Prostate gland (tissue), 2 donors: ENCODE measurements at places on chromosomes 1 and 21. TPM values are rescaled to one million over a fixed set of nuclear protein-coding genes. Genes with fewer than 3 reads are reported as not detected.
A peak's percentile ranks its signal among the peaks of the same experiment; 100 is the strongest.

Gene ALPL
- 6.3 TPM for total RNA-seq

Gene OR2L3
- not detected for total RNA-seq

Gene IL20
- total RNA-seq = not detected

Gene SLC2A5
- total RNA-seq = 55.0 TPM

Gene FMO5
- total RNA-seq = 9.1 TPM

Gene ANGPTL1
- 18.9 TPM for total RNA-seq

Gene LRRN2
- 0.55 TPM for total RNA-seq

Gene ZSWIM5
- 7.2 TPM for total RNA-seq

Gene ZNF684
- 7.0 TPM for total RNA-seq

Gene MROH7
- total RNA-seq = 18.0 TPM

Gene AKR7A3
- total RNA-seq = 6.7 TPM

GRCh38 chr1:67789551-67789950, 43.7 kb downstream of the GNG12 start:
- no peaks in the 10 kb centered on the region for H3K36me3 ChIP-seq
- no peaks in the 10 kb centered on the region for H3K27me3 ChIP-seq
- H3K4me1 ChIP-seq = no peaks in the 10 kb centered on the region

GRCh38 chr1:212367474-212368072, 47.1 kb downstream of the PACC1 start:
- no peak overlapping the region for H3K27ac ChIP-seq
- no peak for DNase-seq
- H3K4me3 ChIP-seq = no peak overlapping the region
- no peaks in the 10 kb centered on the region for H3K27me3 ChIP-seq

GRCh38 chr1:66676613-66677298, 75.5 kb upstream of the DYNLT5 start:
- H3K4me3 ChIP-seq = no peak overlapping the region
- H3K4me1 ChIP-seq = no peaks in the 10 kb centered on the region
- H3K27me3 ChIP-seq = no peaks in the 10 kb centered on the region

GRCh38 chr1:47545912-47546483, 108.2 kb downstream of the FOXD2 start:
- DNase-seq = no peak
- H3K27ac ChIP-seq = no peak overlapping the region
- no peaks in the 10 kb centered on the region for H3K36me3 ChIP-seq
- peaks cover 5% of the 10 kb centered on the region for H3K27me3 ChIP-seq

- H3K36me3 ChIP-seq = no peaks in the 10 kb centered on the region
- no peaks in the 10 kb centered on the region for H3K27me3 ChIP-seq
- DNase-seq = peak; percentile 61
Observed at GRCh38 chr1:17579951-17580939, 40.7 kb downstream of the ARHGEF10L start.

- H3K4me1 ChIP-seq = no peaks in the 10 kb centered on the region
- DNase-seq = peak; percentile 32
- no peaks in the 10 kb centered on the region for H3K27me3 ChIP-seq
- peaks cover 6% of the 10 kb centered on the region for H3K36me3 ChIP-seq
- H3K4me3 ChIP-seq = no peak overlapping the region
Observed at GRCh38 chr1:159913451-159914192, 11.7 kb downstream of the TAGLN2 start.

DNA sequence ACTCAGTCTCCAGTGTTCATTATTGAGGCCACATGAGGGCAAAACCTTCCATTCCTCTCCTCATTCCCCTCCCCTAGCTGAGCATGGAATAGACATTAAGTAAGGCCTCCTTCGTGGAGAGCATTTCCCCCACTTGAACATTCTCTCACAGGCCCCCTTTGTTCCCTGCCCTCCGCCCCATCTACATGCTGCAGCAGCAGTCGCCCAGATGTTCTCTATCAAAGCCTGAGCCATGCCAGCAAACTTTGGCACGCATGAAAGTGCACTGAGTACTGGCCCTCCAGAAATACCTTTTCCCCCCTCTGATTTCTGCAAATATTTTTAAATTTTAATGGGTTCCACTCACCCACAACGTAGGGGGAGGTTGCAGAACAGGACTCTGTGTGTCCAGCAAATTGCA, 20.9 kb upstream of the GORAB start:
- H3K36me3 ChIP-seq = no peaks in the 10 kb centered on the region
- no peaks in the 10 kb centered on the region for H3K4me1 ChIP-seq
- no peak for DNase-seq
- H3K27me3 ChIP-seq = no peaks in the 10 kb centered on the region
- no peak overlapping the region for H3K27ac ChIP-seq
- no peak overlapping the region for H3K4me3 ChIP-seq

DNA sequence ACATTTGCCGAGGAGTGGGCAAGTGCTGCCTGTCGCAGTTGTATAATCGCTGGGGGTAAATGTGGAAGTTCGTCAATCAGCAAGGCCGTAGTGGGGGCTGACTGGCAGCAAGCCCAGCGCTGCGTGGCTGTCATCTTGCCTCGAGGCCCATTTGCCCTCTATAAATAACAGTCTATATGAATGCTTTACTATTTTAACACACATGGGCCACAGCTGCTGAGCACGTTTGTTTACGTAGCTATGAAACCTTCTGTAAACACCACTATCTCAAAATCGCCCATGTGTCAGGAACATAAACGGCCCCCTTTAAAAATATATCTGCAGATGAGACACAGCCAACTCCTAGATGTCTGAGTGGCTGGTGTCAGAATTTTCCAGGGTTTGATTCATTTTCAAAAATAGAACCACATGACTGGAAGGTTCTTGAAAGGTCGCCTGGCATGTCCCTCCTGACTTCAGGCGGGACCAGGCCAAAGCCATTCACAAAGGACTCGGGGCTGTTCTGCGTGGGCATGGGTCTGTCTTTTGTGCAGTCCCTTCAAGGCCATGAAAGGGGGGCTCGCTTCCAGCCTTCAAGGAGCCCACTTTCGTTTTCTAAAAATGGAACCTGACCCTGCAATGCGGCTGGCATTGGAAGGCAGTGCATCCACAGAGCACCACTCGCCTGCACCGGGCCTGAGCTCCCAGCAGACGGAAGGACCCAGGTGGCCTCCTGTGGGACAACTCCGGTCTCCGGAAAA, 205.5 kb downstream of the KCNJ6 start:
- no peak for DNase-seq
- H3K27me3 ChIP-seq = no peaks in the 10 kb centered on the region
- no peak overlapping the region for H3K27ac ChIP-seq
- no peaks in the 10 kb centered on the region for H3K36me3 ChIP-seq

DNA sequence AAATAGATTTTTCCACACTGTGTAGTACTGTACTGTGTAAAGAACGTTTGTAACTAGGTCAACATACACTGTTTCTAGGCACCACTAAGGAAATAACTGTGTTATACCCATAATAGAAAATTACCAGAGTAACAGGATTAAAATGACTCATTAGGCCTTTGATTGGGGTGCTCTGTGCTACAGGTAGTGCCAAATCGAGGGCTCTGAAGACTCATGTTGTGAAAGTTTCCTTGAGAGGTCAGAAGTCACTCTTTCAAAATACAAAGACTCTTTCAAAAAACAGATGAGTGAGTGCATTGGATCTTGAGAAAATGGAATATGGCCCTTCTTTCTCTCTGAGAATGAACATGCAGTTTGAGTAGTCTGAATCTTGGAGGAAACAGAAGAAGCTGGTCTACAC, 143.0 kb downstream of the MRPL39 start:
- H3K4me3 ChIP-seq = no peak overlapping the region
- DNase-seq = no peak
- H3K27me3 ChIP-seq = no peaks in the 10 kb centered on the region
- no peaks in the 10 kb centered on the region for H3K36me3 ChIP-seq
- no peaks in the 10 kb centered on the region for H3K4me1 ChIP-seq

DNA sequence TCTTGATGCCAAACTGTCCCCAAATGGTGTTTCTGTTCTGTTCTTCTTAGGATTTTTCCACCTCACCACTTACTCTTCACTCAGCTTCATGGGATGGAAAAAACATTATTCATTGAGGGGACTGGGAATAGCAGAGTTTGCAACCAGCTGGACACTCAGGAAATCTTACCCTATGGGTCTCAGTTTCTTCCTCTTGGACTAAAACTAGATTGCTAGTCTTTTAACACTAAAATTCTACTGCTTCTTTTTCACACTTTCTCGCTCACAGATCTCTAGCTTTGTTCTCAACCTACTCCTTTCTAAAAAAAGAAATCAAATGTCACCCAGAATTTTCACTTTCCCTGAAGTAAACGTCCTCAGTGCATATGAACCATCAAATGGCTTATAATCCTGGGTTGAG, 4.8 kb downstream of the KMO start:
- no peaks in the 10 kb centered on the region for H3K4me1 ChIP-seq
- no peak overlapping the region for H3K27ac ChIP-seq
- H3K36me3 ChIP-seq = no peaks in the 10 kb centered on the region

- H3K27me3 ChIP-seq = no peaks in the 10 kb centered on the region
- no peaks in the 10 kb centered on the region for H3K4me1 ChIP-seq
- DNase-seq = no peak
Observed at GRCh38 chr1:188062456-188062855, 1233.7 kb downstream of the PLA2G4A start.

GRCh38 chr1:7847599-7847998, 5.3 kb downstream of the UTS2 start:
- no peak overlapping the region for H3K27ac ChIP-seq
- no peak overlapping the region for H3K4me3 ChIP-seq
- no peaks in the 10 kb centered on the region for H3K36me3 ChIP-seq
- H3K27me3 ChIP-seq = no peaks in the 10 kb centered on the region

- peaks cover 22% of the 10 kb centered on the region for H3K27me3 ChIP-seq
- no peak overlapping the region for H3K4me3 ChIP-seq
- DNase-seq = no peak
- H3K27ac ChIP-seq = no peak overlapping the region
- H3K36me3 ChIP-seq = no peaks in the 10 kb centered on the region
Observed at GRCh38 chr1:32889731-32890278, 3.5 kb downstream of the HPCA start.

DNA sequence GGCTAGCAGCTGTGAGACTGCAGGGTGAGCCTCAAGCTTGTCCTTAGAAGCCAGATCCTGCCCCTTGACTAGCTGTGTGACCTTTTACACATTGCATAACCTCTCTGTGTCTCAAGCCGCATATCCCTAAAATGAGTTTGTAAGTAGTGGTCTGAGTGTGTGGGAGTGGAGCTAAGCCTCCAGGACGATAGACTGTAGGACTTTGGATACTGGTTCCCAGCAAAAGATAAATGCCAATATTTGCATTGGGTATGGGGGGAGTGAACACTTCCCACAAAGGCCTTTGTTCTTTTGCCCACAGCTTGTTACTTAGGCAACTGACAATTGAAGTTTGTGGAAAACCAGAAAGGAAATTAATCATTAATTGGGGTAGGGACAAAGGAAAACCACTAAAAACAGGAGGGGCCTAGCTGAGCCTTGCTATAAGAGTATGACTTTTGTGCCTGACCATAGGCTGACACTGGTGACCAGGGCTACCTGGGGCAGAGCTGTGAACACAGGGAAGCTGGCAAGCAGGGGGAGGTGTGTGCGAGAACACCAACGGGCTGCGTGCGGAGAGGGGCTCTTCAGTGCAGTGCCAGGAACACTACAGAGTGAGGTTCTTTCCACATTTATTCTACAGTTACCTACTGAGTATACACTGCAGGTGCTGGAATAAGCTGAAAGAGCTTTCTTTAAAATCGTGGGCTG, 102.4 kb upstream of the ETV3 start:
- H3K27ac ChIP-seq = no peak overlapping the region
- no peak for DNase-seq
- no peaks in the 10 kb centered on the region for H3K36me3 ChIP-seq
- peaks cover 3% of the 10 kb centered on the region for H3K27me3 ChIP-seq
- no peaks in the 10 kb centered on the region for H3K4me1 ChIP-seq

DNA sequence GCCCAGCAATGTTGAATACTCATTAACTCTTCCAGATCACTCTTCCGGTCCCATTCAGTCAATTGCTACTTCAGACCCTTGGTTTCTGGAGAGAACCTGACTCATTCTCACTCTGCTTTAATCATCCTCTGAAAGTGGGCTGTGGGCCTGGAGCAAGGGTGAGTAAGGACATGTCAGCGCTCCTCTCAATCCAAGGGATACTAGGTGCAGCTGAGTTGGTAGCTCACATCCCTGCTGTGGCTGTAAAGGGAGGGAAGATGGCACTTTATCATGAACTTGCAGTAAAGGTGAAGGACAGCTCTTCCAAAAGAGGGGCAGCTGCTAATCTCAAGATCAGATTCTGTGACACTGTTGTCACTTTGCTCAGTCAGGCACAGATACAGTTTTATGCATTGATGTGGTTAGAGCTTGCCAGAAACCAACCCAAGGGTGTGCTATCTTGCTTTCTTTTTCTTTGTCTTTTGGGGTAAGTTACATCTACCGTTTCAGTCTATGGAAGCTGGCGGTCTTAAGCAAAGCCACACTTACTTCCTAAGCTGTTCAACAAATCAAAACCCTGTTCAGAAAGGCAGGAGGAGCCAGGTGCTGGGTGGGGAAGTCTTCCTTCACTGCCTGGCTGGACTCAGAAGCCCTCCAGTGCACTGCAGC, 26.5 kb upstream of the NTPCR start:
- no peaks in the 10 kb centered on the region for H3K4me1 ChIP-seq
- H3K4me3 ChIP-seq = no peak overlapping the region
- H3K27ac ChIP-seq = no peak overlapping the region
- no peaks in the 10 kb centered on the region for H3K36me3 ChIP-seq

DNA sequence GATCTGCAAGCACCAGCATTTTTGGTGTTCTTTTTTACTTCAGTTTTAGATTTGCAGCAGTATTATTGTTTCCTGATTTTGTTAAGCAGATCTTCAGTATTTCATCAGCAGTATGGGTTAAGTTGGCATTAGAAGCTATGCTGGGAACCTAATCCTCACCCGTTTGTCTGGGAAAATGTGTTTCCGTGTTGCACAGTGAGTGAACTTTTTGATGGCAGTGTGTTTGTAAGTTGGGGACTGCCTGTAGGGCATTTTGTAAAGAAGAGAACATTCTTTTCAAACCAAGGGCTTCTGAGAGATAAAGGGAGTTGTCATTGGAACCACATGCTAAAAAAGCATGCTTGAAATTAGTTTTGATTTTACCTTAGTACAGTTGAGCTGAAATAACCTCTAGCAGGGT, 35.9 kb downstream of the UCK2 start:
- no peak for DNase-seq
- H3K4me3 ChIP-seq = no peak overlapping the region
- H3K4me1 ChIP-seq = no peaks in the 10 kb centered on the region
- H3K27me3 ChIP-seq = no peaks in the 10 kb centered on the region
- H3K27ac ChIP-seq = no peak overlapping the region

DNA sequence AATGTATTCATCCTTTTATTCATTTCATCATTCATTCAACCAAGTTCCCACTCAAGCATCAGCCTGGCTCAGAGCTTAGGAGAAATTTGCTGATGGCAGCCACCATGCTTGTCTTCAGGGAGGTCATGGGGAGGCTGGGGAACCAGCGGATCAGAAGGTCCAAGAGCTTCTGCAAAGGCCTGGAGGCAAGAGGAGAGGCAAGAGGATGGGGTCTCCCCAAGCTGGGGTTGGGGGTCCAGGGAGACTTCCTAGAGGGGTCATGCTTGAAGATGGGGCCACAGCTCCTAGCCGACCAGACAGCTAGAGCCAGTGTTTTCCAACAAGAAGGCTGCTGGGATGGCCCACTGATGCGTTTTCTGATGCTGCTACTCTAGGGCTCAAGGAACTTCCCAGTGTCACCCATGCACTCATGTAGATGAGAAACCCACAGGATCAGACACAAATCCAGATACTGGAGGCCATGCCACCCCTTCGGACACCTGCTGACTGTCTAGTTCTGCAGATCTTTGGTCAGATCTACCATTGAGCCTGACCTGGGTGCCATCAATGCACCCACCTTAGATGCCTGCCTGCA, 315.2 kb downstream of the AJAP1 start:
- H3K4me1 ChIP-seq = no peaks in the 10 kb centered on the region
- H3K36me3 ChIP-seq = no peaks in the 10 kb centered on the region
- no peak for DNase-seq
- H3K27me3 ChIP-seq = peaks cover 4% of the 10 kb centered on the region
